ENCODE measurements at places on chromosomes 2 and 18.

DNA sequence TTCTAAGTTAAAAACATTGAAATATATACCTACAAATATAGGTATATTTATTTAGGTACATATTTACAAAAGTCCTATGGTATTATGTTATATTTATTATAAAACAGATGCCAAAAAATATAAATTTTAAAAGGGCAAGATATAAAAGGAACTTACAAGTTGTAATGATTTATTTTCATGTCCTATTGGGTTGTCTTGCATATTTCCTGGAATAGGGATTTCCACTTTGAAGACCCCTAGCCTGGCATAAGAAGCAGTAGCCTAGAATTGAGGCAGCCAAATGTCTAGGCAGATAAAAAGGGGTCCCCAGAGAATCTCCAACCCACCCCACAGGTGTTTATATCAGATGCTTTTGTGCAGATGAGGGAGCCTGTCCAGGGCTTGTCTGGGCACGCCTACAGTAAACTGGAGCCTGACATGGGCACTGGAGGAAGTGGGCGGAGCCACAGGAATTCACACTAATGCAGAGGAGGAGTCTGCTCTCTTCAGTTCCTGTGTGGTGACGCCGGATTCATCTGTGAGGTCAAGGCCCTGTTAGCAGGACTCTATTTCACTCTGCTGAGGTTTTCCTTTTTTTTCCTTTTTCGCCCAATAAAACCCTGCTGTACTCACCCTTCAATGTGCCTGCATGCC, 1088.9 kb upstream of the PIK3C3 start:
- DNase-seq: no peak

DNA sequence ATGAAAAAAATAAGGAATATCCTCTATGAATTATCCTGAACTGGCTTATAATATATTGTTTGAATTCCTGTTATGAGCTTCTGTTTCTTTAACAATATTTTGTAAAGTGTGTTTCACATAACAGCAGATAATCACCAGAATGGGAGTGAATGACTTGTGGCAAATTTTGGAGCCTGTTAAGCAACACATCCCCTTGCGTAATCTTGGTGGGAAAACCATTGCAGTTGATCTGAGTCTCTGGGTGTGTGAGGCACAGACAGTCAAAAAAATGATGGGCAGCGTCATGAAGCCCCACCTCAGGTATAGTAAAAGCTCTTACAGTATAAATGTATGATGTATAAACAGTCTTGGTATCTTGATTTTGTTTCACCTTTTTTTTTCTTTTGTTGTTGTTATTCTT, 5.9 kb downstream of the GEN1 start:
- no peak for DNase-seq

DNA sequence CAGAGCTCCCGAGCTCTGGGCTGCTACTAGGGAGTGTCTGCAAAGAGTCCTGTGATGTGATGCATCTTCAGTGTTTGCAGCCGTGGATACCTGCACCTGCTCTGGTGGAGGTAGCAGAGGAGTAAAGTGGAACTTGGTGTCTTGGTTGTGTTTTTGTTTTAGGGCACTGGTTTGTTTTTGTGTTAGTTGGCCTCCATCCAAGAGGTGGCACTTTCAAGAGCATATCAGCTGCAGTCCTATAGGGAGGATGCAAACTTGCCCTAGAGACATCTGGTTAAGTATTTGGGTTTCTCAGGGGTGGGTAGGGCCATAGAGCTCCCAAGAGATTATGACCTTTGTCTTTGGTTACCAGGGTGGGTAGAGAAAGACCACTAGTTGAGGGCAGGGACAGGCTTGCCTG, 1249.0 kb upstream of the FAM98A start:
- DNase-seq: no peak

DNA sequence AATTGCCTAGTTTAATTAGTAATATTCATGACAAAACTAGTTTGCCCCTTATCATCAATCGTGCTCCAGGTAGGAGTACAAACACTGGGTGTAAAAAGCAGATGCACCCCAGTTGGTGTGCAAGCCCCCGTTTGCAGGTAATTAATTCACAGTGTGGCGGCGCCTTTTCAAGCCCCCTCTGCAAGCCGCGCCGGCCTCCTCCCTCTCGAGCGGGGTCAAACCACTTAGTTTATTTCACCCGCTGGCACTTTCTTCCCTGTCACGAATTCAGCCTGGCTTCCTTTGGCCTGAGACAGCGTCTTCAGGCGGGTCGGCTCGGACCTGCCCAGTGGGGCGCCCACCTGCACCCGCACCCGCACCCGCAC, 64.7 kb upstream of the MAPRE2 start:
- DNase-seq: no peak

DNA sequence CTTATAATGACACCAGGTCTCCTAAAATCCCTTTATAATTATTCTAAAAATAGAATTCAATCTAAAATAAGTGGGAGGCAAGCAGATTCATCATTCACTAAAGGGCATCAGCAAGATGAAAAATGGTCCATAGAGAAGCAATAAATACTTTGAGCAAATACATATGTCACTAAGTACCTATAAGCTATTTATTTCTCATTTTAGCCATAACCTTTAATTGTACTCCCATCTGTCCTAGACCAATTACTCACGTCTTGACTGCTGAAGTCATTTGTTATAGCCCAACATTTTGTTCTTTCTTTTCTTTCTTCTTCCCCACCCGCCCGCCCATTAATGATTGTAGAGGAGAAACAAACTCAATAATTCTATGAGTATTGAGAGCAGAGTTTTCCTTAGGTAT, 105.7 kb downstream of the MAP2 start:
- DNase-seq: no peak

All from activated T-helper 9 cell treated with anti-CD3 and anti-CD28 coated beads, Interleukin-2, amount 50 U/mL, for 16 hours (primary cell).